SK-N-MC (cell line): ENCODE measurements at places on chromosomes 13 and 19.

DNA sequence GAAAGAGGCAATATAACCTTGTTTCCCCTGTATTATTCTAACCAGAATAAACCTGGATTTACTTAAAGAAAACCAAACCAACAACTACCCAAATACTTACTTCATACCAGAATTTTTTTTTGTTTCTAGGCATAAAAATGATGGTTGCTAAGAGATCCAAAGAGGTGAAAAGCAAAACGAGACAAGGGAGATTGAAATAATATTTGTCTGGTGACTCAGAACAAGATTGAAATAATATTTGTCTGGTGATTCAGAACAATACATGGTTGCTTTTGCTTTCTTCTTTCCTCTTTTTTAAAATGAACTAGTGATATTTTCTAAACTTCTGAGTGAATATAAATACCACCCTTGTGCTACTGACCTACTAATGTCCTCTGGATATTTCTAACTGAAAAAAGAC, 592.9 kb downstream of the KCTD12 start:
- DNase-seq, result no peak

- no peak for DNase-seq
Measured at GRCh38 chr19:49741210-49741844, 21.8 kb downstream of the TSKS start.

GRCh38 chr13:41811588-41812021, 149.3 kb downstream of the VWA8 start:
- DNase-seq, result no peak

DNA sequence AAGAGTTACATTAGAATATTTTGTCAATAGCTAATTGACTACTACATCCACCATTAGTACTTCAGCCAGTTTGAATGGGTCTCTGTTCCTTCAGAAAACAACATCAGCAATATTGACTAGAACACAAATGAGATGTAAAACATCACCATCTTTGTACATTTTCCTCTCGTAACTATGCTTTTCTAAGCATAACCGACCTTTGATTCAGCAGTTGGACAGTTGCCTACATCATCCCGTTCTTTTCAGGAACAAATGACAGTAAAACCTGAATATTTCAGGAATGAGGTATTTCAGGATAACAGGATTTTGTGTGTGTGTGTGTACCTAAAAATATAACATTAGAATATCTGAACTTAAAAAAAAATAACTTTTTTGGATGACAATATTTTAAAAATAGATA, 60.9 kb downstream of the STARD13 start:
- DNase-seq, result no peak

DNA sequence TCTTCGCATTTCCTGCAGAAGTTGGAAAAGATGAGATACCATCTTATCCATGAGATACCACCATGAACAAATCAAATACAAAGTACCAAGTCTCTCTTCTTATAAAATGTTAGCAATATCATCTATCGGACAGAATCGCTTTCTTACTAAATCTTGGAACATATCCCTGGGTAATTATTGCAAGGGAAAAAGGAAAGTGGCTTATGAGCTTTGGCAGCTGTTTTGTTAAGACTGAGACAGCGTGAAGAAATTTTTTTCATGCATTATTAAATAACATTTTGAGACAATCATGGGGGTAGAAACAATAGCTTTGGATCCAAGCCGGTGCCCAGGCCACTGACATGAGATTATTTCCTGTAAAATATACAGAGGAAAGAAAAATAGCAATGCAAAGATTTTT, 84.5 kb downstream of the DOCK9 start:
- DNase-seq, result no peak

DNA sequence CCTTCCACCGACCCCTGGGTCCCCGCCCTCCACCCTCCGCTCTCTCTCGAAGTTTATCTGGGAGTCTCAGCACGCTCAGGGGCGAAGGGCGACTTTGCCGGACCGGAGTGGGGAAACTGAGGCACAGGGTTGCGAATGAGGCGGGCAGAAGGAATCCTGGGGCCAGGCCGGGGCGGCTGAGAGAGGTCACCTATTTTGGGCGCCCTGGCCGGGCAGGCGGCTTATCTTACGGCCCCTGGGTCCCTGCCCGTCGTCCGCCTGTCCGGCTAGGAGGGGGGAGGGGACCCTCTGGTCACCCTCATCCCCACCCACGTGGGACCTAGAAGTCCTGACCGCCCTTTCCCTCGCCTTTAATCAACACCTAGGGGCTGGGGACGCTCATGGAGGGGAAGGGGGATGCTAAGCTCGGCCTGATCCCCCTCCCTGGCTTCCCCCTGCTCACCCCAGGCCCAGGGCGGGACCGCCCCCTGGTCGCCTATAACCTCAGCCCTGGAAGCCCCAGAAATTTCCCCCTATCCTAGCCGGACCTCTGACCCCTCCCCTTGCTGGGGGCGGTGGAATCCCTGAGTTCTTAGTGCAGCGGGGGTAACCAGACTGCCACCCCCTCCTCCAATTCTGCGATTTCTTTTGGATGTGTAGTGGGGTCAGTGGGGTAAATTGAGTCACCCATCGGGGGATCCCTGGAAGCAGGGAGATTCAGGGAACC, 556 bp downstream of the TRIP10 start:
- DNase-seq, result no peak

GRCh38 chr13:30457306-30457891, 8.3 kb downstream of the HMGB1 start:
- DNase-seq, result no peak

- DNase-seq, result no peak
Measured at GRCh38 chr13:46605825-46606554, 53.0 kb downstream of the LRCH1 start.
